Lower leg skin (tissue), 4 donors: ENCODE measurements at places on chromosomes 1 and 21.

DNA sequence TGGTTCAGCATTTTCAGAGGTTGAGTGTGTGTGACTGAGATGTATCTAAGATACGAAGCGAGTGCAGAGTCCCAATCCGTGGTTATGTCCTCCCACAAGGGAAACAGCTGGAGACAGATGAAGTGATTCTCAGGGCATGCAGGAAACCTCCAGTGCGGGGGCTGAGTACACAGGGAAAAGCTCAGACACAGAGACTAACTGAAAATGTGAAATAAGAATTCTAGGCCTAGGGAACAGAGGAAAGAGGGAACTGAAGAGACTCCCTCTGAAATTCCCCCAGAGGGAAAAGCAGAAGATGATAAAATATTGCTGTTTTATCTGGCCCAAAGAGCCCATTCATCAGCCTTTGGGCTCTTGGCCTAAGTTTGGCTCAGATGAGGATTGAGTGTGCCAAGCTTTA lies 116.8 kb downstream of the LRRC53 start:
- no peak for DNase-seq

DNA sequence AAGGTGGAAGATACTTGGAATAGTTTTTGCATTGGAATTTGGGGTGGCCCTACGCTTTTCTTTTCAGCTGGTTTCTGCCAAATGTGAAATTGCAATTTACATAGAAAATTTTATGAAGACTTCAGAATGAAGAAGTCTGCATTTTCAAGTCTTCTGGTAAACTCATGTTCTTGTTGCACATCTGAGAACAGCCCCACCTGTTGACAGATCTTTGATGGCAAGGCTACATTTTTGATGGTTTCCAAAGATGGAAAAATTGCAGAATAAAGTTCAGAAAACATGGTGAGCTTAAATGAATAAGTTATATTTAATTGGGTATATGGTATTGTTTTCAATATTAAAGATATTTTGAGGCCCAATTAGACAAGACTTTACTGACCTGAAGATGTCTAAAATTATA lies 25.4 kb downstream of the OLFM3 start:
- DNase-seq = no peak

DNA sequence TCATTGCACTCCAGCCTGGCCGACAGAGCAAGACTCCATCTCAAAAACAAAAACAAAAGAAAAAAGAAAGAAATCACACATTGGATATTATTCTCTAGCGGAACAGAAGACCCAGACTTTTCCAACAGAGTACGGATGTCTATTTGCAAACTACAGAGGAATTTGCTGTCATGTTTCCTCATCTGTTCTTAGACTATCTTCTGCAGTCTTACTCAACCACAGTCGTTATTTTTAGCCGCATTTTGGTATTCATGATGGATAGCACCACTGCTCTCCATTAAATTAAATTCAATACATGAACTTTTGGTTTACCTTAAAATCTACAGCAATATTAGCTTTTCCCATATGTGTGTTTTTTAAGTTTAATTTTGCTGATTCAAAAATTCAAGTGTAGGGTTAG lies 14.2 kb upstream of the HEATR1 start:
- DNase-seq = no peak

DNA sequence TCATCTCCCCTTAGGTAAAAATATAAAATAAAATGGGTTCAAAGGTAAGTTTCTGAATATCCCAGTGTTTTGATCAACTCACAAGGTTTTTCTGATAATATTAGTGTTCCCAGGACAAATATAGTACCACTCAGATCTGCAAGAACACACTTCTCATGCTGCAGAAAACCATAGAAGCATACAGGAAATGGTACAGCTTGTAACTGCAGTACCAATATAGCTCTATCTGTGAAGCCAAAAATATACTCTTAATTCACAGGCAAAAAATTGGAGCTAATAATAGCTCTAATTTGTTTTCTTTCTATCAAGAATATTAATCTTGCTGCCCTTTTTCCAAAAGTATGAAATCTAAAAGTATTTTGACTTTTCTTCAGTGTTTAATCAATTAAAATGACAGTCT lies 13.2 kb downstream of the VPS45 start:
- DNase-seq = no peak

- no peak for DNase-seq
Observed at GRCh38 chr1:214979191-214979590, 103.3 kb upstream of the KCNK2 start.

DNA sequence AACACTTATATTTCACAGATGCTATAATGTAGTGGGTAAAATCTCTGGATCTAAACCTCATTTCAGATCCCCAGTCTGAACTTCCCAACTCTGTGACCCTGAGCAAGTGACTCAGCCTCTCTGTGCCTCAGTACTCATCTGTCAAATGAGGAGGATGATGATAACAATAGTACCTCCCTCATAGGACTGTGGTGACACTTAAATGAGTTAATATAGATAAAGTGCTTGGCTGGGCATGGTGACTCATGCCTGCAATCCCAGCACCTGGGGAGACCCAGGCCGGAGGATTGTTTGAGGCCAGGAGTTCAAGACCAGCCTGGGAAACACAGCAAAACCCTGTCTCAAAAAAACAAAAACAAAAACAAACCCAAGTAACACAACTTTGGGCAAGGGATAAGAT lies 4.7 kb upstream of the ECE1 start:
- no peak for DNase-seq

DNA sequence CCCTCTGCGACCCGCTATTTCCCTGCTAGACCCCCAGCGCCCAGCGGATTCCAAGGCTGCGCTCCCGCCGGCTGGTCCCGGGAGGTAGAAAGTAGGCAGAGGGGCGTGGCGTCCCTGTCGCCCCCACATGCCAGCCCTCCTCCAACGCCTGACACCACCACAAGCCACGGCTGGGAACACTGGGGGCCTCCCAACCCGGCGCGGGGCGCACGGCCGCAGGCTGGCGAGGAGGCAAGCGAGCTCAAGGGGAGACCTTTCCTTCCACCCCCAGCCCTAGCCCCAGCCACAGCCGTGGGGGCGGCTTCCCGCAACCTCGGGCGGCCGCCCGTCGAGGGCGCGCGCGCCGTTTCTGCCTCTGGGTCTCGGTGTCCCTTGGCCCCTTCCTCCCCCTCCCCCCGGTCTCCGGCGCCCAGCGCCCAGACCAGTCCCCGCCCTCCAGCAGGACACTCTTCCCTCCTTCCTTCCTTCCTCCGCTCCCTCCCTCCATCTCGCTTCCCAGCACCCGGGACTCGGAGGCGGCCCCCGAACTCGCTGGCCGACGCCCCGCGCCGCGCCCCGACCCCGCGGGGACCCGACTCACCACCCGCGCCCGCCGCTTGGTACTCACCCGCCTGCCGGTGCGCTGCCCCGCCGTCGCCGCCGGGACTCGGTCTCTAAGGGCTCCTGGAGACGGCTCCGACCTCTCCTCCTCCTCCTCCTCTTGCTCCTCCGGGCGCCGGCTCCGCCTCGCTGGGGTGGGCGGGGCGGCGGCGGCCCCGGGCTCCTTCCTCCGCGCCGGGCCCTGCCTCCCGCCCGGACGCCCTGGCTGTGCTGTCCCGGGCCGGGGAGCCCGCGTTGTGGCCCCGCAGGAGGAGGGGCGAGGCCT lies at the start of gene GNG12:
TSS of gene GNG12 (minus strand) at position 731 of the 865 bp plus-strand sequence. CDS start 125,781 bp downstream, outside the sequence.
- DNase-seq = peak; percentile 93

- DNase-seq = peak; percentile 71
Observed at GRCh38 chr1:200912737-200913407, 18.2 kb downstream of the INAVA start.

DNA sequence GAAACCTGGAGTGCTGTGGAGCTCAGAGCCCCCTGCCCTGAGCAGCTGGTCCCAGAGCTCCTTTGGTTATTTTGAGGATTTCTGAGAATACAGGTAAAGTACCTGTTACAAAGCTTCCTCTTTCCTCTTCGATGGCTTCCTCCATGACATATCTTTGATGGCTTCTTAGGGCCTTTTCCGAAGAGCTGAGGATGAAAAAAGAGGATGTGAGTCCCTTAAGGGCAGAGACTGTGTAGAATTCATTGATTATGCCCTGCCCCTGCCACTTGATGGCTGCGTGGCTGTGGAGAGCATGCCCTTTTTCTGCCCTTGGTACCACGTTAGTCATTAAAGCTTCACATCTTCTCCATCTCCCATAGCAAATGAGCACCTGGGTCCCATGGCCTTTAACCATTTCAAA lies 14.2 kb downstream of the TEX35 start:
- peak; percentile 17 for DNase-seq

- no peak for DNase-seq
Observed at GRCh38 chr1:82565546-82565945, 764.8 kb downstream of the ADGRL2 start.

DNA sequence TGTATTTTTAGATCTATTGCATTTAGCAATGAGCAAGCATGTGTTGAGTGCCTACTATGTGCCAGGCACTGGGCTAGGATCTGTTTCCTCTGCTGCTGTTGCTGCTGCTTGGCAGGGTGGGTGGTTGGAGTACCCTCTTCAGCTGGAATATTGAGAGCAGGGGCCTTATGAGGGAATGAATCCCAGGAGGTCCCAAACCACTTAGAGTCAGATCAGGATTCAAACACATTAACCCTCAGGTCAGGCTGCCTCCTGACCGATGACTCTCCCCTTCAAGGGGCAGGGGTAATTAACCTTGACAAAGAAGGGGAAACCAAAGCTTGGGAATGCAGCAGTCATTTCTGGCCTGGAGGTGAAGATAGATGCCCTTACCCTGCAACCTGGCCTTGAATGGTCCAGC lies 138.0 kb downstream of the IGSF21 start:
- DNase-seq = no peak

GRCh38 chr21:21246007-21246406 lies 247.8 kb downstream of the NCAM2 start:
- no peak for DNase-seq

DNA sequence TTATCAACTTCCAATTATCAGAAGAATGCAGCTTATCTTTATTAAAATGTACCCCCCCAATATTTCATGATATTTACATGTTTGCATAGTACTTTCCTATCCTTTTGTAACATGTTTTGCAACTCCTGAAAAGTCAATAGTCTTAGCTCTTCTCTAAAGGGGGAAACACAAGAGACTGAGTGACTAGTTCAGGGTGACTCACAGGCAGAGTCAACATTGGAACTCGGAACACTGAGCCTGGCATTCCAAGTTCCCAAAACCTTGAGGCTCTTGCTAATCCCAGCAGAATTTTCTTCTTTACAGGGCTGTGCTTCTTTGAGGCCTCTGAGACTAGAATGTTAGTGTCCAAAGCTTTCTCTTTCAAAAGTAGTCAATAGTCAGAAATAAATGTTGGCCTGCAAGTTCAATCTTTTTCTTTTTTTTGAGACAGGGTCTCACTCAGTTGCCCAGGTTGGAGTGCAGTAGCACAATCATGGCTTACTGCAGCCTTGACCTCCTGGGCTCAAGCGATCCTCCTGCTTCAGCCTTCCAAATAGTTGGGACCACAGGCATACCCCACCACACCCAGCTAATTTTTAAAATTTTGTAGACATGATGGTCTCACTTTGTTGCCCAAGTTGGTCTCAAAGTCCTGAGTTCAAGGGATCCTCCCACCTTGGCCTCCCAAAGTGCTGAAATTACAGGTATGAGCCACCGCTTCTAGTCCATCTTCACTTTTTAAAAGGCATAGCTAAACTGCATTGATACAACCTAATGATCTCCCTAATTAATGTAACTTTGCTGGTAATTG lies 37.5 kb downstream of the ZNF281 start:
- DNase-seq = no peak

DNA sequence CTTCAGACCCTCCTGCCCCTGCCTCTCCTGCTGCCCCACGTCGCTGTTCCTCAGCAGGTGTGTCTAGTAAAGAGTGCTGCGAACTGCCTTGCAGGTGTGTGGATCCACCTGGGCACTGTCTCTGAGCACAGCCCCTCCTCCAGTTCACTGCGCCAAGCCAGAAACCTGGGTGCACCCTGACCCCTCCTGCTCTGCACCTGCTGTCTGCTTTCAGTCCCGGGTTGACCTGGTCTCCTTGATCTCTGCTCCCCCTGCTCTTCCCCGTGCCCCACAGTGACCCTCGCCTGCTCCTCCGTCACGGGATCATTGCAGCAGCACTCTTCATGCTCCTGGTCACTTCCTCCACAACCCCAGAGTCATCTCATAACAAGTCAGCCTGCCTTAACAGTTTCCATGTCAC lies 6.5 kb downstream of the A3GALT2 start:
- no peak for DNase-seq

GRCh38 chr1:240293706-240294105 lies 202.0 kb downstream of the FMN2 start:
- DNase-seq = no peak

- DNase-seq = no peak
Observed at GRCh38 chr1:31771891-31772668, 7.9 kb upstream of the ADGRB2 start.

- DNase-seq = no peak
Observed at GRCh38 chr1:47918257-47918867, 78.8 kb downstream of the TRABD2B start.

- DNase-seq = no peak
Observed at GRCh38 chr1:198168227-198168626, 11.4 kb downstream of the NEK7 start.

- no peak for DNase-seq
Observed at GRCh38 chr21:17432732-17433057, 80.1 kb upstream of the CXADR start.

GRCh38 chr1:18237371-18237770 lies 129.8 kb downstream of the IGSF21 start:
- DNase-seq = no peak

- no peak for DNase-seq
Observed at GRCh38 chr1:99642053-99642452, 3.9 kb upstream of the PALMD start.

DNA sequence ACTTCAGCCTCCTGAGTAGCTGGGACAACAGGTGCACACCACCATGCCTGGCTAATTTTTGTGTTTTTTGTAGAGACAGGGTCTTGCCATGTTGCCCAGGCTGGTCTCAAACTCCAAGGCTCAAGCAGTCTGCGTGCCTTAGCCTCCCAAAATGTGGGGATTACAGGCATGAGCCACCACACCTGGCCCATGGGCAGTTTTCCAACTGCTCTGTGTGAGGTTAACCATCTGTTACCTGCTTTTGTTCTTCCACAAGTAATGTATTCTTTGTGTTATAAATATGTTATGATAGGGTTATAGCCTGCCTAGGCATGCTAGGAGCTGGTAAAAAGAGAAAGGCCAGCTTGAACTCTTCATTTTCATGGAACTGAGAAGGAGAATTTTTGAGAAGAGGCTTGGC lies 30.7 kb downstream of the TUFT1 start:
- no peak for DNase-seq

DNA sequence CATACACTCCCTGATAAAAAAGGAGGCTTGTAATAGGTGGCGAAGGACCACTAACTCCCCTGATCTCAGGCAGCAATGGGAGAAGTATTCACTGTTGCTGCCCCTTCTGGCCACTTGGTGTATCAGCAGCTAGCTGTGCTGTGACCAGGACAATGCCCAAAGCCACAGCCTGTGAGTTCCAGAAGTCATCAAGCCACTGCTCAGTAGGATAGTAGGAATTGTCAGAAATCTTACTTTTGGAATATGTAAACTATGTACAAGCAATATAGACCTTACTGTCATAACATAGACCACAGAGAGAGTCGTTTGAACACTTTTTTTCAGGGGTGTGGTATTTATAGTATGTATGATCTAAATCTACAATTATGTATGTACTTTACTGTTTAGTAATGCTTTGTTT lies 248.3 kb upstream of the CAMK1G start:
- no peak for DNase-seq
